Trophoblast cell (in vitro differentiated cells and primary cell): ENCODE measurements at places on chromosomes 5 and 9.

- DNase-seq, result no peak
Observed at GRCh38 chr5:72282878-72283277, 37.2 kb downstream of the MRPS27 start.

DNA sequence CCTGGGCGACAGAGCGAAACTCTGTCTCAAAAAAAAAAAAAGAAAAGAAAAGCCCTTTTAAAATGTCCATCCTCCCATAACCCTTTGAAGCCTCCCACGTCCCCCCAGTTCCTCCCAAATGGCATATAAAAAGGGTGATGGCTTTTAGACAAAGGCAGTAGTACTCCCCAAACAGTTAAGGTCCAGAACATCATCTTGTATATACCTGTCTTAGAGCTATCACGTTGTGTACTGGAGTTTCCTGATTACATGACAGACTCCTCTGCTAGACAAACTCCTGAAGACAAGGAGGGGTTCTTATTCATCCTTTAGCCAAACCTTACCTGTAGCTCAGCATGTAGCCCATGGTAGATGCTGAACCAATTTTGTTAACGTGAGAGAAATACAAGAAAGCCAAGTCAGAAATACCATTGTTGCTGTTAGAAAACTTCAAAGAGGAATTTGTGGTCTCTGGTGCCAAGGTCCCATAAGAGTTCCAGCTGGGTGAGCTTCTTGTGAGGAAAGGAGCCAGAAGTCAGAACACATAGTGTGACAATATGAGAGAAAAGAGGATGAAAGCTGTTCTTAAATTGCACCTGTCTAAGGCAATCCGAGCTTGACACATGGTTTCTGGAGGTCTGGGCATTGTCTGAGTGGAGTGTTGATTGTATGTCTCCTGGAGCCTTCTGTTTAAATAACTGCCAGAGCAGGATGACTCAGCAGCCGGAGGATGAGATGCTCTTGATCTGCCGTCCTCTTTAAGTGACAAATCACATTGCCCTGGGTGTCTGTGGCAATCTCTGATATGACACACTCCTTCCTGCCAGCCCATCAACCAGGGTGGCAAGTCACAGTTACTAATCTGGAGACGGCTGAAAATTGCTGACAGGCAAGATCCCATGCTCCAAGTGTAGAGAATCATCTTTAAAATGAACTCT lies 69.1 kb downstream of the ARRDC3 start:
- DNase-seq, result peak; percentile 83

- peak; percentile 80 for DNase-seq
Observed at GRCh38 chr9:32709871-32710270, 73.5 kb upstream of the TMEM215 start.

GRCh38 chr5:181039931-181040630 lies at the start of gene BTNL9:
BTNL9 (plus strand) TSS chr5:181040266; CDS start chr5:181045490, 5,224 bp downstream.
- no peak for DNase-seq

GRCh38 chr9:125626187-125626586 lies 80.8 kb downstream of the MAPKAP1 start:
- DNase-seq, result peak; percentile 7

GRCh38 chr9:14532456-14533115 lies 160.6 kb downstream of the ZDHHC21 start:
- no peak for DNase-seq

GRCh38 chr5:150410524-150411244 lies 2.0 kb downstream of the CD74 start:
- peak; percentile 67 for DNase-seq
